ENCODE measurements at places on chromosomes 16 and 17.
A peak's percentile ranks its signal among the peaks of the same experiment; 100 is the strongest.

- DNase-seq: peak; percentile 42
These were observed 32.7 kb upstream of the LITAF start for GRCh38 chr16:11619327-11619851.

- no peak for DNase-seq
These were observed 111.1 kb downstream of the GAS7 start for GRCh38 chr17:10087355-10087754.

- DNase-seq: no peak
These were observed 28.4 kb upstream of the ZNF423 start for GRCh38 chr16:49884033-49885015.

DNA sequence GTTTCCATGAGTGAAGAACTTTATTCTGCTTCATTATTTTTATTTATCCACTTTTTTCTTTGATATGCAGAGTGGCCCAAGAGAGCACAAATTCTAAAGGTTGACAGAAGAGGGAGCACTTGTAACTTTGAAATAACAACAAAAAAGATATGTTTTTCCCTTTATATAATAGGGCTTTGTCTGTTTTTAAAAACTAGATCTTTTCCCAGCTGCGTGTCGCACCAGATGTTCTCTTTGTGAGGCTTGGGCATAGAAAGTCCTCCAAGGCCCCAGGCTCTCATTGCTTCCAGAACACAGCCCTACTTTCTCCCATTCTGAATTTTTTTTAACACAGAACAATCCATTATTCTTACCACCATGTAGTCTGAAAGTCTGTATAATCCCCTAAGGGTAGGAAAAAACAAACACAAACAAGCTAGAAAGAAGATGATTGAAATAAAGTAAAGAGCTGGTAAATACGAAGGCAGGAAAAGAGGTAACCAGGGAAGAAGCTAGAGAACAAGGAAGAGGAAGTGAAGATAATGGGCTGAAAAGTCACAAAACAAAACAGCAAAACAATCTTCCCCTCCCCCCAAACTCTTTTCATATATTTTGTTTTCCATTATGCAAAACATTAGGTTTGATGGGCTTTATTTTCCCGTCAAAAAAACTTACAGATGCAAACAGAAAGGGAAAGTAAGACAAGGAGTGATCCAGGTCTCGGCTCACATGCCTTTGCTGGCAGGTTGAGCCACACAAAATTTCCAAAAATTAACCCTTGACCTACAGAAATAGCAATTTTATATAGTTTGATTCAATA is 160.4 kb downstream of the ABCA8 start:
- no peak for DNase-seq

- no peak for DNase-seq
These were observed 5.2 kb upstream of the TSPOAP1 start for GRCh38 chr17:58333736-58334207.

DNA sequence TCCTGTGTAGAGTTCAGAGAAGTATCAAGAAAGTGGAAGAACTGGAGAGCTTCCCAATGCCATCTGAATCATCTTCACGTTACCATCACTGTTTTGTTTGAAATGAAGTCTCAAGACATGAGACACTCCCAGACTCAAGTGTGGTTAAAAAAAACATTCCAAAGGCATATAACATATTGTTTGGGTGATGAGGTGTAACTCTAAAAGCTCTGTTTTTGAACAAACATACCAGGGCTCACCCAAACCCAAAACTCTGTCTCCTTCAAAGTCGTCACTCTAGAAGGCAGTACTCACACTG is 6.3 kb upstream of the ZCCHC14 start:
- no peak for DNase-seq

- peak; percentile 16 for DNase-seq
These were observed 508 bp downstream of the FLCN start for GRCh38 chr17:17236295-17237025.

DNA sequence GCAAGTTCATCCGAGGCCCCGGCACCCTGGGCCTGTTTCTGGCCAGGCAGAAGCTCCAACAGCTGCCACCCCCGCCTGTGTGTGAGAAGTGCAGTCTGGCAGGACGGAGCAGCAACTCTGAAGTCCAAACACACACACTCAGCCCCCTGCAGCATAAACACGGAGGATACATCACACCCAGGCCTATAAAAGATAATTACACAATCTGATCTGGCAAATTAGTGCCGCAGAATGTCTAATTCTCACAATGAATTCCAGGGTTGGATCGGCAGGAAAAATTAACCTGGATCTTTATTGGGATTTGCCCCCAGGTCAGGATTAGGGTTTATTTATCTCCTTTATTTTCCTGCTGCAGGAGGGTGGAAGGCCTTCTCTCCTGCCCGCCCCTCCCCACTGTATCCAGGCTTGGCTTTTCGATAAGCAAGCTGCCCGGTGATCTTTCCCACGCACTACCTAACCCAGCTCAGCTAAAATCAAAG is 311.4 kb downstream of the SOX9 start:
- no peak for DNase-seq

GRCh38 chr16:1258225-1258600 is 2.3 kb downstream of the TPSD1 start:
- no peak for DNase-seq

DNA sequence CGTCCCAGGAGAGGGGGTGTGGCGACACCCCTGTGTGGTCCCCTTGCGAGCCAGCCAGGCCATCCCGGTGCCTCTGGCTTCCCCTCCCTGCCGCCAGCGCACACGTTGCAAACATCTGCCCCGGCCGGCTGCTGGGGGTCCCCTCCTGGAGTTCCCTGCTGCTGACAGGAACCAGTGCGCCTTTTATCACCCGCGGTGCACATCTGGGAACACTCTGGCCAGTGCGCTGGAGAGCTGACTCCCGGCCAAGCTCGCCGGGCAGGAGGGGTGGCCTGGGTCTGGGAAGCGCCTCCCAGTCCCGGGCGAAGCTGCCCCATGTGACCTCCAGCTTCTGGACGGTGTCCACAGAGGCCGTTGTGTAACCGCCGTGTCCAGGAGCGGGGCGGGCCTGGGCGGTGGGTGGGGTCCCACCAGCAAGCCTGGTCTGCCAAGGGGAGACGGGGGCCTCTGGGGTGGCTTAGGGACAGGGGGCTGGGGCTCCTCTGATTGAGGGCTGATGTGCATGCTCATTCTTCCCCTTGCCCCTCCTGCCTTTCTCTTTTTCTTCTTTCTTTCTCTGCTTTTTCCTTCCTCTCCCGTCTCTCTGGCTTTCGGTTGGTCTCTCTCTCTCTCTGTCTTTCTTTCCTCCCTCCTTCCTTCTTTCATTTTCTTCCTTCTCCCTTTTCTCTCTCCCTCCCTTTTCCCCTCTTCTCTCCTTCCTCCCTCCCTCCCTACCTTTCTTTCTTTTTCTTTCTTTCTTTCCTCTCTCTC is 25.2 kb upstream of the CIBAR2 start:
- no peak for DNase-seq

- no peak for DNase-seq
These were observed 250.8 kb downstream of the RBFOX1 start for GRCh38 chr16:7583396-7583795.

- DNase-seq: peak; percentile 67
These were observed 10.7 kb downstream of the GNAO1 start for GRCh38 chr16:56202036-56202435.

DNA sequence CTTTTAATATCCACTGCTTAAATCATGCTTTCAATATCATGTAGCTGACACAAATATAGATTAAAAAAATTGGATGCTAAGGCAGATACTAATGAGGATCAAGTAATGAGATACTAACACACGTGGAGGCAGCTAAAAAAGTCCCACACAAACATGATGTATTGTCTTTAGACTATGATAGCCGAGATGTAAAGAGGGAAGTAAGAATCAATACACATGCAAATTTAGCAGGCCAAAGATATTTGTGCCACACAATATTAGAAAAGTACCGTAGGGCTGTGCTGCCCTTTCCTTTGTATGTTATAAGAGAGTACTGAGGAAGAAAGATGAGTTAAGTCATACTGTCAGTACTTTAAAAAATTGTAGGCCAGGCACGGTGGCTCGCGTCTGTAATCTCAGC is 51.4 kb upstream of the STAC2 start:
- DNase-seq: no peak

DNA sequence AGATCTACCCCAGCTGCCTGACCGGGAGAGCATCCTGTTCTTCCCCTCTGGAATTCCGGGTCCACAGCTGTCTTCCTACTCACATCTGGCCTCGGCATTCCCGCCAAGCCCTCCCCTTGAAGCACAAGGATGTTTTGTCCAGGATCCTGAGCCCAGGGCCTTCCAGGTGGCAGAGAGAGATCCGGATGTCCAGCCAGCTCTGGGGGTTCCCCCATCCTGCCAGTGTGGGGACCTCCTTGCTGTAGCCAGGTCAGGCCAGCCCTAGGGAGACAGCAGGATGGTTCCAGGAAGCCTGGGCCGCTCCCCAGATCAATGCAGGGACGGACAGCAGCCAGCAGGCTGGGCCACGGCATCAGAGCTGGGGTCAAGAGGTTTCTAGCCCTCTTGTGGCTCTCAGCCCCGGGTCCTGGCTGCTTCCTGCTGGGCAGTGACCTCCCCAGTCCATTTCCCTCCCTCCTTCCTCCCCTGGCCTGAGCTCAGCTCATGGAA is 55.3 kb downstream of the SOCS3 start:
- DNase-seq: no peak

DNA sequence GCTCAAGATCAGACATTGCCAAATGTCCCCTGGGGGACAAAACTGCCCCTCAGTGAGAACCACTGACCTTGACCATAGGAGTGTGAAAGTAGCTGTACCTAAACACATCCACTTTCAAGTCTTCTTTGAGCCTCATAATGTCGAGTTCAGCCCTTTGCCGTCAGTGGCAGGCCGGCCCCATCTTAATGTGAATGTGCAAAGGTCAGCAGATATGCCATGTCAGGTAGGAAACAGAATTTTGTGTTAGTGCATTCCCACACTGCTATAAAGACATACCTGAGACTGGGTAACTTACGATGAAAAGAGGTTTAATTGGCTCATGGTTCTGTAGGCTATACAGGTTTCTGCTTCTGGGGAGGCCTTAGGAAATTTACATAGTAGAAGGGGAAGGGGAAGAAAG is 95.1 kb upstream of the PIRT start:
- no peak for DNase-seq

GRCh38 chr16:23131931-23132621 is 17.2 kb downstream of the USP31 start:
- DNase-seq: no peak

DNA sequence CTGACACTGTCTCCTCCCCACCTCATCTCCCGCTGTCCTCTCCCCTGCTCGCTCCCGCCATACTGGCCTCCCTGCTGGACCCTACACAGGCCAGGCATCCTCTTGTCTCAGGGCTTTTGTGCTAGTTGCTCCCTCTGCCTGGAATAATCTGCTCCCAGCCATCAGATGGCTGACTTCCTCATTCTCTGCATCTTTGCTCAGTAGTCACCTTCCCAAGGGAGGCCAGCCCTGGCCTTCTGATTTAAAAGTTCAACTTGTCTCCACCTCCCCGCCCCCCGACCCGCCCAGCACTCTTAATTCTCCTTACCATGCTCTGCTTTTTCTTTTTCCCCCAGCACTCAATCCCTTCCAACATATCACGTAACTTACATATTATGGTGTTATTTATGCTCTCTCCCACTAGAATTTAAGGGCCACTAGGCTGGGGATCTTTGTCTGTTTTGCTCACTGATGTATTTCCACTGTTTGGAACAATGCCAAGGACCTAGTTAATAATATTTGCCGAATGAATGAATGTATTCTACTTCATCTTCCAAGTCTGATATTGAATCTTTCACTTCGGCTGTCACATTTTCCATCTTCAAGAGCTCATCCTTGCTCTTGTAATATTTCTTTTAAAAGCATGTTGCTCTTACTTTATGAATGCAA is 178.3 kb downstream of the CDK5R1 start:
- DNase-seq: no peak

- no peak for DNase-seq
These were observed 27.3 kb downstream of the LASP1 start for GRCh38 chr17:38897176-38897575.

DNA sequence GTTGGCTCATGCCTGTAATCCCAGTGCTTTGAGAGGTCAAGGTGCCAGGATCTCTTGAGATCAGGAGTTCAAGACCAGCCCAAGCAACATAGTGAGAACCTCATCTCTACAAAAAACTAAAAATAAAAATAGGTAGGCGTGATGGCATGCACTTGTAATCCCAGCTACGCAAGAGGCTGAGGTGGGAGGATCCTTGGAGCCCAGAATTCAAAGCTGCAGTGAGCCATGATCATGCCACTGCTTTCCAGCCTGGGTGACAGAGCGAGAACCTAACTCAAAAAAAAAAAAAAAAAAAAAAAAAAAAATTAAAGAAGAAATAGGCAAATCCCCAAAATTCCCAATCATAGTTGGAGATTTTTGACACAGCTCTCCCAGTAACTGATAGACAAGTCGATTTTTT is 32.2 kb upstream of the SRCIN1 start:
- no peak for DNase-seq

GRCh38 chr16:65481956-65482355 is 360.1 kb upstream of the CDH11 start:
- DNase-seq: no peak

DNA sequence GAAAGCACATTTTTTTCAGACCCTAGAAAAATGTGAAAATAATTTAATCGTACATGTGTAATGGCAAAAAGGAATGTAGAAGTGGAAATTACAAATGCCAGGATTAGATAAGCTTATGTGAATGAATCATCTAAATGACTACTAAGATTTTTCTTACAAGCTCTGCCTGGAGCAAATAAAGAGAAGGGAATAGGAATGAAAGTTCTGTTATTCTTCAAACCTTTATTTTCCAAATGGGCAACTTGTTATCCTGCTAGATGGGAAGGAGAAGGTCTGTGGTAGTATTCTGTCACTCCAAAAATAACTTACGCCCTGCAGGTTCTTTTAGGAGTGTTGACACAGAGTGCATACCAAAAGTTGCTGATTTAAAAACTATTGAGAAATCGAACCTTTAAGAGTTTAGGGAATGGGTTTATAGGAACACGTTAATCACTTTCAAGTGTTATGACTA is 9.7 kb downstream of the CTCF start:
- DNase-seq: no peak

- DNase-seq: no peak
These were observed 15.9 kb upstream of the MEIOB start for GRCh38 chr16:1887711-1888354.

DNA sequence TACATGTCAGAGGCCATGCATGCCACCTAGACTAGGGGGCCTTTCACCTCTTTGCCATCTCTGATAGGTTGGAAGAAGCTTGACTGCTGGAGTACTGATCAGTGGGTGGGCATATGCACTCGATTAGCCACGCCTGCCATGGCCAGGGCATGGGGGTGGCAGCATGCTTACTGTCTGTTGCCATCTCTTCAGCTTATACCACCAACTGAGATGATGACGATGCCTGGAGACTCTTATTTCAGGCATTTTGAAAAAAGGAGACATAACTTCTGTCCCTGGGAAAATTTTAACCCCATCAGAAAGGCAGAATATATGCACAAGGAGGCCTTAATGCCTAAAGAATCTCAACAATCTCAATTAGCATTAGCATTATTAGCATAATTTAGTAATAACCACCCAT is 60.8 kb downstream of the MSI2 start:
- no peak for DNase-seq
